ENCODE measurements at places on chromosomes 5 and 9. TPM values are rescaled to one million over a fixed set of nuclear protein-coding genes. Genes with fewer than 3 reads are reported as not detected.
A peak's percentile ranks its signal among the peaks of the same experiment; 100 is the strongest.

The SPAG8 gene
- total RNA-seq: 0.65 TPM

GRCh38 chr9:117354244-117354847 lies 60.5 kb downstream of the ASTN2 start:
- H3K27ac ChIP-seq: no peak overlapping the region
- H3K4me3 ChIP-seq: no peak overlapping the region

DNA sequence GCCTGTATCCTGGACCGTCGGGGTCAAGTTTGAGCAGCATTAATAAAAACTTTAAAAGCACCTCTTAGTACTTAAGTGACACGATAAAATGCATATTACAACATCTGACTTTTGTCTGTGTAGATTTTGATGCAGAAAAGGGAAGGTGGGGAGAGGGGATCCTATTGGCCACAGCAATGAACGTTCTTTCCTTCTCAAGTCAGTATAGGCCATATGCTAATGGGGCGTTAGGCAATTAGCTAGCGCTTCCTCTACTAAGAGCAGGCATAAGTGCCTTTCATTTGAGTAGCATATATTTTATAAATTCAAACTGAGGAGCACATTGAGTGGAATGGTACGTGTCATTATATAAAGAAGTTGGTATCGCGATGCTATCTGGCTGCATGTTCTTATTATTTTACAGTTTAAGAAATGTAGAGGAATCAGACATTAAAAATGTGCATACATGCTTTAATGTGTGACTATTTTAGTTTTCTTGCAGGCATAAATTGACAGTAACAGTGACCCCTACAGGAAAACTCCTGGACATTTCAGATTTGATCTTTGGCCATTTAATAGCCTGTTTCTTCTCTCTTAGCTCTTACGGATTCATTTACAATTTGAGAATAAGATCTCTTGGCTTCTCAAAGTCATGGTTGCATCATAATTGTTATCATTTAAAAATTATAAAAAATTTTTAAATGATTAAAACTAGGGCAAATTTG lies 1.1 kb upstream of the GNA14 start:
- peaks cover 29% of the 10 kb centered on the region for H3K27me3 ChIP-seq
- peak; percentile 44 for DNase-seq
- H3K4me1 ChIP-seq: peaks cover 6% of the 10 kb centered on the region

- H3K27ac ChIP-seq: peak overlapping the region; percentile 61
- H3K36me3 ChIP-seq: no peaks in the 10 kb centered on the region
- H3K4me3 ChIP-seq: peak overlapping the region; percentile 60
- peaks cover 35% of the 10 kb centered on the region for H3K4me1 ChIP-seq
- H3K27me3 ChIP-seq: peaks cover 10% of the 10 kb centered on the region
Observed at GRCh38 chr5:122723606-122724352, 51.1 kb upstream of the SNX2 start.

DNA sequence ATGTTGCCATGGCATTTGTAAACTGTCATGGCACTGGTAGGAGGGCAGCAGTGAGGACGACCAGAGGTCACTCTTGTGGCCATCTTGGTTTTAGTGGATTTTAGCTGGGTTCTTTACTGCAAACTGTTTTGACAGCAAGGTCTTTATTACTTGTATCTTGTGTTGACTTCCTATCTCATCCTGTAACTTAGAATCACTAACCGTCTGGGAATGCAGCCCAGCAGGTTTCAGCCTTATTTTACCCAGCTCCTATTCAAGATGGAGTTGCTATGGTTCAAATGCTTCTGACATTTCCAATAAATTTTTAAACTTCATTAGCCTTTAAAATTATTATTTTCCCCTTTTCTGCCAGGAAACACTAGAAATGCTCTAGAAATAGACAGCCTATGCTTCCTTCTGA lies 839.1 kb downstream of the NR2F1-AS1 start:
- no peak overlapping the region for H3K27ac ChIP-seq
- 0 out of 2 replicates have a peak, but pooled peaks cover 2% of the 10 kb centered on the region for H3K36me3 ChIP-seq
- no peak overlapping the region for H3K4me3 ChIP-seq

Measured in HFFc6 (cell line).